ENCODE measurements at places on chromosomes 5 and 9.

- no peak for DNase-seq
Observed at GRCh38 chr5:24854350-24854749, 209.6 kb upstream of the CDH10 start.

DNA sequence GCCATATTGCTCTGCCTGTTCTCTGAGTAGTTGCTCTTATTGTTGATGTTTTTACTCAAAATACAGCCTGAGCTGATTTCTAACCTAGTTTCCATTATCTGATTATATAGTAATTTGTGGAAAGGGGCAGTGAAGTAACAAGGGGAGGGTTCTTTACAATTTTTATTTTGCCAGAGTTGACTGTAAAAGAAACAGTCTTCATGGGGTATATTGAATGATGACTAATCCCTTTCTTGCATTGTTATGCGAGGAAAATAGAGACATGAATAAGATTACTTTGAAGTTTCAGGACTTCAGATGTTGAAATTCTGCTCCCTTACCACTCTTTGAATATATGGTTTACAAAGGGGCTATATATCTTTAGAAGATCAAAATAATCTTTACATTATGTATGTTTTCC, 9.1 kb upstream of the LRRC70 start:
- no peak for DNase-seq

GRCh38 chr5:125409861-125410536, 663.6 kb upstream of the ZNF608 start:
- no peak for DNase-seq

- DNase-seq: no peak
Observed at GRCh38 chr5:65855766-65856315, 70.5 kb upstream of the ERBIN start.

Measured in stimulated activated CD8-positive, alpha-beta memory T cell treated with anti-CD3 and anti-CD28 coated beads, Interleukin-2, amount 100 ng/mL, for 1 hour (primary cell).